ENCODE measurements at places on chromosomes 2 and 18.

DNA sequence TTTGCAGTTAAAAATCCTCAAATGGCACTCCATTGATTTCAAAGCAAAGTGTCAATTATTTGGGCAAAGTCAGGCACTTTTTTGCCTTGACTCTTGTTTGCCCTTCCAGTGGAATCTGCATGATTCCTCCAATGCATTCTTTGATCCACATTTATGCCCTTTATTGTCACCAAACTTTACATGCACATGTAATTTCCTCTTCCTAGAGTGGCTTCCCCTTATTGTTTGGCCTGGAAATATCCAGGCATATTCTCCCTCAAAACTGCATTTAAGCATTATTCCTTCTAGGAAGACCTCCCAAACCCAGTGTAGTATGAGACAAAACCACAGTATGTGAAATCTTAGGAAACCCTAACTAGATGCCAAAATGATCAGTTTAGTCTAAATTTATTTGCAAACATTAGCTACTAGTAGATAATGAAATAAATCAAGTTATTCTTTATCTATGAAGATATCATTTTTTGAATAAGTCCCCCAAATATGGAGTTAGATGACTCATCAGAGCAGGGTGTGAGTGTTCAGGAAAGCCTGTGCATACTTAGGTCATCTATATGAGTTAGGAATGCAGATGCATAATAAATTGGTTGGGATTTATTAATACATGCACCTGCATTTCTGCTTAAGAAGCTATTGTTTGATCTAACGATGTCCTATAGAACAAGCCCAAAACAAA, 433.3 kb upstream of the TCF4 start:
- no peak for DNase-seq

DNA sequence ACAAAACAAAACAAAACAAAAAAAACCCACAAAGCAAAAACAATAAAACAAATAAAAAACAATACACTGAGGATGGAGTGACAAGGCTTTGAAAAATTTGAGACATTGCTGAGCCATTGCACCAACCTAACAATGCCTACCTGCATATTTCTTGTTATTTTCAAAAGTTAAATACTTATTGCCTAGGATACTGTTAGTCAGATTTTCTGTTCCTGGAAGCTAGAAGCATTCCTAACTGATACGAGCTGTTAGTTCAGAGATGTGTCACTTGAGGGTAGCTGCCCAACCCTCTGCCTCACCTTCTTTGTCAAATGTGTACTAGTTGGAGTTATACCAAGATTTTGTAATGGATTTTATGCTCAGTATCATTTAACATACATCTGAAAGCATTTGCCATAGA, 187.2 kb downstream of the TXNL1 start:
- DNase-seq = no peak

GRCh38 chr2:118222672-118223421, 134.6 kb downstream of the INSIG2 start:
- DNase-seq = no peak

GRCh38 chr2:64525317-64525613, 1.1 kb downstream of the AFTPH start:
- no peak for DNase-seq

DNA sequence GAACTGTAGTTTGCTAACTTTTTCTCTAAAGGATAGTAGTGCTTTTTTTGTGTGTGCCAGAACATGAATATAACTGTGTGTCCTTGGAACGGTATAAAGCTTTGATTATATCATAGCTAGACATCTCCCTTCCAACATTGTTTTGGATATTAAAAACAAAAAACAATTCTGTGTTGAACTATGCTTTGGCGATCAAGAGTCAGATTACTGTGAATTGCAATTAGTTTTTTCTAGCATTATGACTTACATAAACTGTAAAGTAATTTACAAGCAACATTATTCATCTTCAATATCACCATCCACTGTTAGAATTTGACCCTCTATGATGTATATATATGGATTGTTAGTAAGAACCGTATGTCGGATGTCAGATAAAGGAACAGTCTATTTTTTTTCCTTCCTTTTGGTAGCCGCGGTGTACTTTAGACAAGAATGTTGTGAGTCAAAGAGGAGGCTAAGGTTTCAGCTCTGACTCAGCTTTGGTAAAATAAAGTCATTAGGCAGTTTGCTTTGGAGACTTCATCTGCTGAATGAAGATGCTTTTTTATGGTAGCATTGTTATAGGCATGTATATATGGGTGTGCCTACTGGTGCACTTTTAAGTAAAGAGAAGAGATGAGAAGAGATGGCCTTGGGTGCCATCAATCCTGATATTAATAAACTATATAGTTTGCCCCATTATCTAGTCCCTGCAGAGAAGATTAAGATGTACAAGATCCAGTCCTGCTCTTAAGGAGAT, 76.4 kb downstream of the LTBP1 start:
- DNase-seq = no peak

DNA sequence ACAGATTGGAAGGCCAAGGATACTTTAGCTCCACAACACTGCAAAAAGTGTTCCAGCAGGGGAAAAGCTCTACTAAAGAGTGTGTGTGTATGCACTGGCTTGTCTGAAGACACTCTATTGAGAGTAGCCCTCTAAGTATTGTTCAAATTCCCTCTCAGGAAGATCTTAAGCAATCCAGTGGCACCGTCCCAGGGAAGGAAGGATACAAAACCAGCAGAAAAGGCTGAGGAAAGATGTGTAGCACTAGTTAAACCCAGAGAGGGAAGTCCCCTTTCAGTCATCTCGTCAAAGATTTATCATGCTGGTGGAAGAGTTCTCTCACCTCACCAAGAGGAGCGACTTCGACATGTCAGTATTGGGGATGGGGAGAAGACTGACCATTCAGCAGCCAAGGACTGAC, 50.5 kb downstream of the DHRS9 start:
- no peak for DNase-seq

DNA sequence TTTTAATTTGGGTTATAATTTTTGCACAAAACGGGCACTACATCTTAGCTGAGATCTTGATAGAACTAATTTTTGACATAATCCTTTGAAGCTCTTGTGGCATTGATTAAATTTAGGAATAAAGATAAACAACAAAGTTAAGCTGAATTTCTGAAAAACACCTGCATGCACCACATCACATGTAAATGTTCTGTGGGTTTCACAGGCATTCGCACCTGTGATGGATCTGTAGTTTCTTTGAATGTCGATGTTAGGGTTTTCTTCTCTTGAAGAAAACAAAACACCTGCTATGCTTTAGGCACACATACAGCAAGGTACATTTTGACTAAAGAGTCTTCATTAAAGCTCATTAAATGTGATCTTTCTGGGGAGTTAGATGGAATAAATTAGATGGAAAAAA, 60.3 kb downstream of the RPIA start:
- no peak for DNase-seq

DNA sequence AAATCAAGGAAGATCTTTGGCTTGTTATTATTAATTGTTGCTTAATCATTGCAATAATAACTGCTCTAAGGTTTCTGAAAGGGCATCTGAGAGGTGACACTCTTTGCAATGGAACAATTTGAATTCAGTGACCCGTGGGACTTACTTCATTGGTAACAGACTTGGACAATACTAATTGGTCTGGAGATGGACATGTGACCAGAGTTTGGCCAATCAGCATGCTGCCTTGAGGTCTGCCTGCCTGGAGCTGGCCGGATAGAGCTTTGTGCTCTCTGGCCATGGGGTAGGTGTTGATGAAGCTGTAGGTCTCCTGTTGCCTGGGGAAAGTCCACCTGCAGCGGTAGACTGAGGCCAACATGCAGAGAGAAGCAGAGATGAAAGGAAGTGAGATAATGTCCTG, 24.0 kb upstream of the VPS4B start:
- DNase-seq = no peak

- peak; percentile 66 for DNase-seq
These were observed at the start of gene NCL for GRCh38 chr2:231463698-231464575. TSS of gene NCL (minus strand) at chr2:231464484. CDS start at chr2:231464353, 131 bp downstream.

DNA sequence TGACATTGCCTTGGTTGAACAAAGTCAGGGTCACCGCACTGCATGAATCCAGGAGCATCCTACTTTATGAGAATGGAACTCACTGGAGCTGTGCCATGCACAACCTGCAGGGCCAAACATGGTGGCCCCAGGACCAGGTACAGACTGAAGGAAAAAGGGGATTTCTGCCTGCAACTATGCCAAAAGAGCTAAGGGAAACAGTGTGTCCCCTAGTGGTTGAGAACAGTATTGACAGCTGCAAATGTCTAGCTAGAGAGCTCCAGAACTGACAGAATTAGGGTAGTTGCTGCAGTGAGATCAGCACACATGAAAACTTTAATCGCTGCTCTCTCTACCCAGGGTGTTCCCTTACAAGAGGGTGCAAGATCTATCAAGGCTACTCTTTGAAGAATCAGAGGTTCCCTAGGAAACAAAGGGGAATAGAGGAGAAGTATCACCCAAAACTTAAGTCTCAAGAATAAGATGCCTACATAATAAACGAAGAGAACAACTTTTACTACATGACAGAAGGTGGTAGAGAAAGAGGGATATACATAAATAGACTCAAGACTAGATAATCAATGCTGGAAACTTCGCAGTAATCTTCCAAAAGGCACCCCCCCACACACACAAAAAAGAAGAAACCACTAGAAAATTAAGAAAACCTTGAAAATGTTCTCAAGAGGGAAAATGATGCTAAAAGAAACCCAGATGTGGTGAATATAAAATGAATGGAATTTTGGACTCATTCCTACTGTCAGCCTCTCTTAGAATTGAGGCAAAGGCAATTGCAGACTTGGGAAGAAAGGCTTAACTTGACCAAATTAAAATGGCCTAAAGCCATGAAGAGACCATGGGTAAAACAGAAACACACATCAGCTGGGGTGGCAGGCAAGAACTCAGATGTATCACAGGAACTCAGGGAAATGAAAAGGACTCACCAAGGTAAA, 43.6 kb upstream of the IHH start:
- DNase-seq = no peak

DNA sequence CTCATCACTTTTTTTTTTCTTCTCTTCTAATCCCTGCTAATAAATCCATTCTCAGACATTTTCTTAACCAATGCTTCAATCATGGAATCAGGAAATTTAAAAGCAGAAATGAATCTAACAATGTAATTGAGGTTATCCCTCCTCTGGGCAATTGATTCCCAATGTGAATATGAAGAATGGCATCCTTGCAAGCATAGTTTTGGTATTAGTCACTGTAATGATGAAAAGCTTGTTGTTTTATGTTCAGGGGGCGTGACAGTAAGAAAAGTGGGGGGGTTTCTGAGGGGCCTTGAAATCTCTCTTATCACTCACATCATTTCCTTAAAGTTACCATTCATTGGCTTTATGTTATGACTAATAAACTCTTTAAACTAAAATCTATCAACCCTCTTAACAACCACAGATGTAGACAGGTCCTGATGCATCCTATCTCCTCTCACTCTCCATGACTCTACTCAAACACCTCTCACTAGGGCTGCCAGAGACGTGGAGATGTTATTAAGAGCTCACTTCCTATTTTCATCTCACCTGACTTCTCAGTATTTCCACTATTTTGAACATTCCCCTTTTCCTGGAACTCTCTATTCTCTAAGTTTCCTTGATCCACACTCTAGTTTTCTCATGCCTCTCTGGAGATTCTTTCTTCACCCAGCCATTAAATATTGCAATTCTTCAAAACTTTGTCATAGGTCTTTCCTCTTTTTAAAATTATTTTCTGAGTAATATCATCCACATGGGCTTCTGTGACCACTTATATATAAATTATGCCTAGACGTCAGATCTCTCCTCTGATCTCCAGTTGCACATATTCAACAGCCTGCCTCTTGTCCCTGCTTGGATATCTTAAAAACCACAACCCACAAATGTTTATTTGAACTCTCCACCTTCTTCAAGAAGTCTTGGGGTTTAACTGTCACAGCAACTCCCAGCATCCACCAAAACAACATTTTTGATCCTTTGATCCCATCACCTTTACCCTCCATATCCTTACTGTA, 332.9 kb downstream of the CDH2 start:
- no peak for DNase-seq

DNA sequence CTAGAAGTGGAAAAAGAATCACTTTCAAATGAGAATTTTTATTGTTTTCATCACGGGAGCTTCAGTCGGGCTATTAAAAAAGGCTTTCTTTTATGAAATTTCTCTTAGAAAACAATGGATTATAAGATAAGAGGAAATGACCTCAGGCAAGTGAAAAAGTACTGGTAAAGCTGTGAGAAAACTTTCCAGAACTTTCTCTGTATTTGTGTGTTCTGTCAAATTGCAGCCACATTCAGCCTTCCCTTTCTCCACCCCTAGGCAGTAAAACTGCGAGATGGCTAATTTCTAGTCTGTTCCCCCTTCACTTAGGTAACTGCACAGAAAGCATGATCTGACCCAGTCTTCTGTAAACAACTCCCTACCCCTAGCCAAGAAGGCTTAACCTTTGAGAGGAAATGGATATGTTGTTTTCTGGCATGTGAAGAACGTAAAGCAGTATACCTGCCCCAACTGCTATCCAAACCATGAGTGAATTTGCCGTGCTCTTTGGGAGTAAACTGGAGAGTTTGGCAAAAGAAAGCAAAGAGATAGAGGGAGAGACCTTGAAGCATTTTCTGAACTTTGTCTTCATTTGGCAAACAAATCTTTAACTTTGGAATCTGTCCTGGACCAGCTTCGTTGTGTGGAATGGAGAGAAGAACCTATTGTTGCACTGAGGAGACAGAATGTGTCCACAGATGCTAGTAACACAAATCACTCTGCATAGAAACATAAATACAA, 105.4 kb downstream of the ETAA1 start:
- no peak for DNase-seq

DNA sequence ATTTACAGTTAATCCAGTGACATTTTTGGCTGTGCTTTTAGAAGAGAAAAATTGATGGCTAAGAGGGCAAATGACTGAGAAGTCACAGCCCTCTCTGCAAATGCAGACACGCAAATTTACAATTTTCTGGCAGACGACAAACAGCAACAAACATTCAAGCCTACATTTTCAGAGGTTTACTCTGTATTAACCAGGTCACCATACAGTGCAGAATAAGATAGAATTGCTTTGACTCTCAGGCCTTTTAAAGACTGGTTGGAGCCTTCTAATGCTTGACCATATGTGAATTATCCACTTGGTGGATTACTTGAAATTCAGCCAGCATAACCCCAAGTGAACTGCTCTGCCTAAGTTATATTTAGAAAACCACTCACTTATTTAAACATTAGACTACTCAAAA, 280.9 kb upstream of the STON1 start:
- DNase-seq = no peak

DNA sequence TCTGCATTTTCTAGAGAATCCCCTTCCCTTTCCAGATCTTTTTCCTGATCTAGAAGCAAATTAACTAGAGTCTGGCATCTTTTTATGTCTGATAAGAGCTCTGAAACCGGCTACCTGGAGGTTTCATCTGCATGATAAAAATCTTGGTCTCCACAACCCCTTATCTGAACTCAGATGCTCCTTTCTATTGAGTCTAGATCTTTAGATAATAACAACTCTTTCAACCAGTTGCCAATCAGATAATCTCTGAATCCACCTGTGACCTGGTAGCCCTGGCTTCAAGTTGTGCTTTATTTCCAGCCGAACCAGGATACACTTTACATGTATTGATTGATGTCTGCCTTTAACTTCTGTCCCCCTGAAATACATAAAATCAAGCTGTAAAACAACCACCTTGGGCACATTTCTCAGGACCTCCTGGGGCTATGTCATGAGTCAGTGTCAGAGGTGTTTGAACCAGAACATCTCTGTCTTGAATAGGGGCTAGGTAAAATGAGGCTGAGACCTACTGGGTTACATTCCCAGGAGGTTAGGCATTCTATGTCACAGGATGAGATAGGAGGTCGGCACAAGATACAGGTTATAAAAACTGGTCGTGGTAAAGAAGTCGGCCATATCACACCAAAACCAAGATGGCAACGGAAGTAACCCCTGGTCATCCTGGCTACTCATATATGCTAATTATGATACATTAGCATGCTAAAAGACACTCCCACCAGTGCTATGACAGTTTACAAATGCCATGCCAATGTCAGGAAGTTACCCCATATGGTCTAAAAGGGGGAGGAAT, 20.8 kb downstream of the RALBP1 start:
- no peak for DNase-seq
